ENCODE measurements at places on chromosomes 12 and 14.

GRCh38 chr12:72289633-72290032 is 17.5 kb downstream of the TRHDE start:
- no peak for DNase-seq

GRCh38 chr12:53955776-53956250 is 1.1 kb downstream of the HOXC12 start:
- no peak for DNase-seq

DNA sequence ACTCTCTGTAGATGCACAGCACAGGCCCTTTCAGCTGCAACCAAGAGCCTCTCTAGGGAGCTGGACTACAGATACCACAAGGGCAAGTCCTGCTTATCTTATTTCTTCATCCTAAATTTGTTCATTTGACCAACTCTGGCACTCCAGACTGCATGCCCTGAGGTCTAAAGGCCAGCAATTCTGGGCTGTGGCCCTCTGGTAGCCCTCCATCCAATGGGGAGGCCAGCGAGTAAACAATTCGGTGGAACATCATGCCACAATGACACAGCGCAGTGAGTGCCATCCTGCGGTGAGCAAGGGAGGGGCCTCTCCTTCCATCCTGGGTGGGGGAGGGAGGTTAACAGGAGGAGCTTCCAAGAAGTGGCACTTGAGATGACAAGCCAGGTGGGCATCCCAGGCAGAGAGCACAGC is 652 bp upstream of the SELPLG start:
- DNase-seq = peak; percentile 51

DNA sequence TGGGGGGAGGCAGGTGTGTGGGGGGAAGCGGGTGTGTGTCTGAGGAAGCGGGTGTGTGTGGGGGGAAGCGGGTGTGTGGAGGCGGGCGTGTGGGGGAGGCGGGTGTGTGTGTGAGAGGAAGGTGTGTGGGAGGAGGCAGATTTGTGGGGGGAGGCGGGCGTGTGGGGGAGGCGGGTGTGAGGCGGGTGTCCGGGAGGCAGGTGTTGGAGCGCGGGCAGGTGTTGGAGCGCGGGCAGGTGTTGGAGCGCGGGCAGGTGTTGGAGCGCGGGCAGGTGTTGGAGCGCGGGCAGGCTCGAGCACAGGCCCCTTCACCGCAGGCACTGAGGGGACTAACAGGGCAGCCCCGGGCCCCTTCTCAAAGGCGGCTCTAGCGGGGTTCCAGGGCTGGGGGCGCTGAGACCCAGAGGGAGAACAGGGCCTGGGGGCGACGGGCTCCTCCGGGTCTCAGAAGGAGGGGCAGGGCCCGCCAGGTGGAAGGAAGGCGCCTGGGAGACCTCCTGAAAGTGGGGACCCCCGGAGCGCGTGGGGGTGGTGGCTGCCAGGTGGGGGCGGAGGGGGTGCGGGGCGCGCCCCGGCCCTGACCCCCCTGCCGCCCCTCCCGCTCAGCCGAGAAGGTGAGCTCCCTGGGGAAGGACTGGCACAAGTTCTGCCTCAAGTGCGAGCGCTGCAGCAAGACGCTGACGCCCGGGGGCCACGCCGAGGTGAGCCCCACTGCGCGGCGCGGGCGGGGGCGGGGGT is 3.2 kb downstream of the CRIP2 start:
- DNase-seq = peak; percentile 85

- no peak for DNase-seq
Measured at GRCh38 chr14:61493239-61493638, 171.9 kb downstream of the PRKCH start.

- DNase-seq = no peak
Measured at GRCh38 chr12:130978785-130979184, 25.1 kb downstream of the ADGRD1 start.

DNA sequence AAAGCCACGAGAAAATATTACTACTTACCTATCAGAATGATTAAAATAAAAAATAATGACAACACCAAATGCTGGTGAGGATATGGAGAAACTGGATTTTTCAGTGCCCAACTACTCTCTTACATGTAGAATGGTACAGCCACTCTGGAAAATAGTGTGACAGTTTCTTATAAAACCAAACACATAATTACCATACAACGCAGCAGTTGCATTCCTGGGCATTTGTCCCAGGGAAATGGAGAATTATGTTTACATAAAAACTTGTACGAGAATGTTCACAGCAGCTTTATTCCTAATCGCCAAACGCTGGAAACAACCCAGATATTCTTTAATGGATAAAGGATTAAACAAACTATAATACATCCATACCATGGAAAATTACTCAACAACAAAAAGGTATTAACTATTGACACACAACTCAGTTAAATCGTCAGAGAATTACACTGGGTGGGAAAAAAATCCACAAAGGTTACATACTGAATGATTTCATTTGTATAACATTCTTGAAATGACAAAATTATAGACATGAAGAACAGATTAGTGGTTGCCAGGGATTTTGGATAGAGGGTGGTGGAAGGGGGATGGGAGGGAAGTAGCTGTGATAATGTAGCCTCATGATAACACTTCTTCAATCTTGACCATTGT is 35.4 kb downstream of the TAOK3 start:
- DNase-seq = no peak

DNA sequence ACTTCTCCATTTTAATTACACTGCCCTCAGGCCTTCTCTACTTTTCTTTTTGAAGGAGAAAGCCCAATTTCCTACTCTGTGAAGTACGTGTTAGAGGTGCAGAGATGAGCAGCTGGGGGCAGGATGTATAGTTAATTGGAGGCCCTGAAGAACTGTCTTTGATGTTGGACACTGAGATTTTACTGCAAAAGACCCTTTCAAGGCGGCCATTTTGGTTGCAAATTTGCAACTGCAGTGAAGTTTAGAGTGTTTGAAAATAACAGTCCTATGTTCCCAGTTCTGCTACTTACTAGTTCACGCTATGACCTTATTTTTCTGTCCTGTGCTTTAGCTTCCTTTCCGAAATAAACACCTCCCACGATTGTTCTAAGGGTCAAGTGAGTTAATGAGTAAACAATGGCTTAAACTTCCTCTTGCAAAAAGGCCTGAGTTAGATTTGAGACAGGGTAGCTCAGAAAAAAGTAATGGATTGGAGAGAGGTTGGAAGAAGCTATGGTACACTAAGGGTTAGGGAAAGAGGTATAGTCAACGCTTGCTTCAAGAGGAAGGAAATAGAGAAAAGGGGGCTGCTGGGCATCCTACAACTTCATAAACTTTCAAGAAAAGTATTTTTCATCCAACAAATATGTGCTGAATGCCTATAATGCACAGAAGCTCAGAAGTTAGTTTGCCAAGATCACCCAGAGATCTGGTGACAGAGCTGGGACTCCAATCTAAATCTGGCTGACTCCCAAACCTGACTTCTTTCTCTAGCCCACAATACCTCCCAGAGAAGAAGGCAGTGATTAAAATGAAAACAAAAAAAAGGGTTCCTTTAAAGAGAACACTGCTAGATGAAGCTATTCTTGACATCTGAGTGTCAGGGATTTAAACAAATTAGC is 26.4 kb upstream of the DICER1 start:
- DNase-seq = no peak

GRCh38 chr12:131940141-131940547 is 9.6 kb upstream of the EP400 start:
- no peak for DNase-seq

- no peak for DNase-seq
Measured at GRCh38 chr12:123599721-123600120, 2.2 kb upstream of the DDX55 start.

GRCh38 chr12:49923035-49923644 is 19.4 kb upstream of the FAIM2 start:
- DNase-seq = no peak

GRCh38 chr12:46109343-46110222 is 119.2 kb upstream of the SCAF11 start:
- no peak for DNase-seq

GRCh38 chr12:107167756-107168155 is 74.4 kb upstream of the CRY1 start:
- DNase-seq = no peak

DNA sequence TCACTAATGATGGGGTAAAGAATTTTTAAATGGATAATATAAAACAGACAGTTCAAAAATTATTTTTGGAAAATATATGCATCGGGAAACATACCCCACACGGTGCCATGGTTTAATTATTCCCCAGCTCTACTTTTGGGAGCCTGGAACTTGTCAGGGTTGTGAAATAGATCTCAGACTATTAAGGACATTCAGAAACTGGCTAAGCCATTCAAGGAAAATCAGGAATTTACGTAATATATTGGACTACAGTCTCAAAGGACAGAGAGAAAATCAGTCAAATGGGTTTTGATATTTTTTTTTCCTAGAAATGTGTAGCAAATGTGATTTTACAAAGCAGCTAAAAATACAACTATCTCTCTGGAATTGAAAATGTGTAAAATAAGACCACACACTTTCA is 57.6 kb upstream of the MON2 start:
- no peak for DNase-seq

GRCh38 chr12:89309815-89310214 is 42.5 kb downstream of the DUSP6 start:
- DNase-seq = no peak

GRCh38 chr12:110330544-110330943 is 49.5 kb downstream of the ATP2A2 start:
- DNase-seq = no peak

DNA sequence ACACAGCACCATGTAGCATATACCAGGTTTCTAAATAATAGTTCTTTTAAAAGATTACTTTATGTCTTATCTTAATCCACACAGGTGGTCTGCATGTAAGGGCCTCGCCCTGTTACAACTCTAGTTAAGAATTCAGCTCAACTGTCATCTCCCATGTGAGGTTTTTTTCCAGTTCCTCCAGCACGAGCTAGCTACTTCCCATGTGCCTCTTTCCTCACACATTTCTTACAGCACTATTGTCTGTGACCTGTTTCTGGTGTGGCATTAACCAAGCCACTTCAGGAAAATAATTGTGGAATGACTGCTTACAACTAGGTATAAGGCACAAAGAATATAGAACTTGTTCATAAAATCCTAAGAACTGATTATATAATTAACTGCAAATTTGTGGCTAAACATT is 65.5 kb downstream of the SH2B3 start:
- DNase-seq = no peak

DNA sequence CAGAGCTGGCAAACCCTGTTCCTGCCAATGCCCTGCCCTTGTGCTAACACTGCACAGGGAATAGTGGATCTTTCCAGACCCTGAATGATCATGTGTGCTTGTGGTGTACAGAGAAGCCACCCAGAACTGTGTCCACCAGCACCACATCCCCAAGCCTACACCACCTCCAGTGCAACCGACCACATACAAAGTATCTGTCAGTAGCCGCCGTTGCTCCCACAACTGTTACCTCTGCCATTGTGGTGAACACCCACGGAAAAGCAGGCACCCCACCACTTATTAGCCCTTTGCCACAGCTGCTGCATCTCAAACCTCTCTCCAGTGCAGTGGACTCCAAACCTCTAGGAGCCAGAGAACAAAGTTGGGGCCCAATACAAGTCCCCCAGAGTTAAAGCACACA is 1049.6 kb downstream of the TRHDE start:
- no peak for DNase-seq

GRCh38 chr12:131771965-131772364 is 56.2 kb upstream of the MMP17 start:
- no peak for DNase-seq

GRCh38 chr14:77180726-77181602 is 634 bp upstream of the TMEM63C start:
- no peak for DNase-seq

DNA sequence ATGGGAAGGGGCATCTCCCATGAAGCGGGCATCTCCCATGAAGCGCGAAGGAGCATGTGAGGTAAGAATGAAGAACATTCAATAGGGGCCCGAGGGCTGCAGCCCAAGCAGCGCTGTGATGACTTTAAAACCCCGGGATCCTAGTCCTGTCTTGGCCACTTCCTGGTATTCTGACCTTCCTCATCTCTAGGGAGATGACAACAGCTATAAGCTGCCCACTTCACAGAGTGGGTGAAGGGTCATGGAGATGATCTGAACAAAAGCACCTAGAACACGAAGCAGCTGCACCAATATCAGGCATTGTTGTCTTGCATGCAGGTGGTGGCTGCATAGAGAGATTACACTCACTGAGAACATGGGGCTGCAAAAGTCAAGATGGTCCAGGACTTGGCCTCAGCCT is 64.5 kb downstream of the SPTB start:
- no peak for DNase-seq

- no peak for DNase-seq
Measured at GRCh38 chr12:117059156-117059555, 40.1 kb downstream of the TESC start.

DNA sequence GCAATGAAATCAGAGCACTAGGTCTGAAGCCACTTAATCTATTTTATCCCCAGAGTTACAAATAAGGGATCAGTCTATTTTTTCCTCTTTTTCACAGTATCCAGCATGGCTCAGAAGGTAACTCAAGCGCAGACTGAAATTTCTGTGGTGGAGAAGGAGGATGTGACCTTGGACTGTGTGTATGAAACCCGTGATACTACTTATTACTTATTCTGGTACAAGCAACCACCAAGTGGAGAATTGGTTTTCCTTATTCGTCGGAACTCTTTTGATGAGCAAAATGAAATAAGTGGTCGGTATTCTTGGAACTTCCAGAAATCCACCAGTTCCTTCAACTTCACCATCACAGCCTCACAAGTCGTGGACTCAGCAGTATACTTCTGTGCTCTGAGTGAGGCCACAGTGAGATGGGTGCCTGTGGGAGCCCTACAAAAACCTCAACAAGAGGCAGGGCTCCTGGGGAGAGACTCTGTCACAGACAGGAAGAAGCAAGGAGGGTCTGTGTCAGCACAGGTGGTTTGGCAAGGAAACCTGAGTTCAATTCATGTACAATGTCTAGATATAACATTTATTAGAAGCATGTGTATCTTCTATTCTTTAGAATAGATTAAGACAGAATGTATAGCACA is 334.3 kb upstream of the OR4E1 start:
- DNase-seq = peak; percentile 43

DNA sequence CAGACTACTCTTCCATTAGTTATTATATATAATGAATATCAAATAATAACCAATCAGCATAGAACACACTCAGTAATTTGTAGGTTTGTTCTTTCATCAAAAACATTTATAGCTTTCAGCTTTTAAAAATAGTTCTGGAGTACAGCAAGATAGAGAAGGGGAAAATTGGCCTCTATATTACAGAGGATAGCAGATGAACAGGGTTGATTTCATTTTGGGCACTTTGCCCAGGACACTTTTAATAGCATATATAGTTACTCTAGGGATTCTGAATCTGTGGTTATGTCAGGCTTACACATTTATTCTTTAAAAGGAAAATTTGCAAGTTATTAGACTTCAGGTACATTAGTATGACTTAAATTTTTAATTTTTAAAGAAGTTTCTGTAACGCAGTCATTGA is 52.6 kb downstream of the IFT81 start:
- no peak for DNase-seq

DNA sequence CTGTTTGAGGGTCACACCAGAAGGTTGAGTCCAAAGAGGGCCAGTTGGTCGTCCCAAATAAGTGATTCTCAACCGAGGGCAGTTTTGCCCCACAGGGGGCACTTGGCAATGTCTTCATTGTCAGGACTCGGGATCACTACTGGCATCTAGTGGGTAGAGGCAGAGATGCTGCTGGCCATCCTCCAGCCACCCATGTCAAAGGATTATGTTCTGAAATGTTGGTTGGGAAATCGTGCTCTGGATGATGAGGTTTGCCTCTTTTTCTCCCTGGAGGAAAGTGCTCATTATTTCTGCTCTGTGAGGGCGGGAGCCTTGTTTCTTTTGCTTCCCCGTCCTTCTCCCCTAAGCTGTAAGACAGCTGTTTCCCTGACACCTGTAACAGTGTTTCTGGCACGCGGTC is 3.6 kb downstream of the ZNF839 start:
- no peak for DNase-seq

GRCh38 chr12:50017641-50018040 is 7.7 kb downstream of the RACGAP1 start:
- no peak for DNase-seq
